Small intestine (tissue), 16 donors: ENCODE measurements at places on chromosomes 2 and 18.

GRCh38 chr2:122692400-122693083 lies 937.1 kb downstream of the TSN start:
- DNase-seq, result no peak

GRCh38 chr18:13337369-13337768 lies 118.8 kb downstream of the LDLRAD4 start:
- DNase-seq, result no peak

- DNase-seq, result no peak
These were observed 105.2 kb upstream of the ARHGAP28 start for GRCh38 chr18:6624271-6624660.

DNA sequence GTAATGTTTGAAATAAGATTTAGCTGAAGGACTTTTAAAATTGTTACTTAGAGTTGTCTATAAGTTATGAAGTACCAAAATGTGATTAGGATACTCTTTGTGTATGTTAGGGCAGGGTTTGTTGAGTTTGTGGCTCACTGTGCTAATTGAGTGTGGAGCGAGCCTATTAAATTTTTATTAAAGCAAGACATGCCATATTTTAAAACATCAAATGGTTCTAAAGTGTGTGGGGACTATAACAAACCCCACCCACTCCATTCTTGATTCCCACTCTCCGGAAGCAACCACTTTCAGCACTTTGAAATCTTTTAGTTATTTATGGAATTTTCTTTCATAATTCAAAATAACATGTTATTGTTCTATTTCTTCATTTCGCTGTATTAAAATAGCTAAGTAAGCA lies 1.8 kb downstream of the HNMT start:
- no peak for DNase-seq

- DNase-seq, result no peak
These were observed 161.4 kb downstream of the RPIA start for GRCh38 chr2:88852753-88853402.

- no peak for DNase-seq
These were observed 677.0 kb downstream of the SUCLG1 start for GRCh38 chr2:83782122-83782521.

DNA sequence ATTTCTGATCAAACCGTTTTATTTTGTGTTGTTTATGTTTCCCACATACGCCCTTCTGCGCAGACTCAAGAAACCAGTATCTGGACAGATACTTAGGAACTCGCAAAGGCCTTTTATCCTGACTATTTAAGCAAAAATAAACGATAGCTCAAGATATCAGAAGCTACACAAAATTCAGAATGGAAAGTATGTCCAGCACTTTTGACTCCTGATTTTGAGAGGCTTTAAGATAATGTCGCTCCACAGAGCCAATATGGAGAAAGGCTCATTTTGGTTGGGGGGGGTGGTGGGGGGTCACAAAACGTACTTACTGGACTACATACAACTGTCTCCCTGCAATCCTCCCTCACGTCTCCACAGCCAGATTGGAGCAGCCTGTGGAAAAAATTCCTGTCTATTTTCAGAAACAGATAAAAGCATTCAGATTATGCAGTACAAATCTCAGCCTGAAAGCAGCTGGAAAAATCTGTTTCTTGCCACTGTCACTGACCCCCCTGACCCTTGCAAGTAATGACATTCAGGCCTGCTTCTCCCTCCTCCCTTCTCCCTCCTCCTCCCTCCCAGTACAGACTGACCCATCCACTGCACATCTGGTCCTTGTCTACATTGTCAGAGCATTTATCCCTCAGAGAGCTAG lies 34.9 kb upstream of the LCLAT1 start:
- no peak for DNase-seq

- no peak for DNase-seq
These were observed 724.7 kb downstream of the GALR1 start for GRCh38 chr18:77974329-77974728.

DNA sequence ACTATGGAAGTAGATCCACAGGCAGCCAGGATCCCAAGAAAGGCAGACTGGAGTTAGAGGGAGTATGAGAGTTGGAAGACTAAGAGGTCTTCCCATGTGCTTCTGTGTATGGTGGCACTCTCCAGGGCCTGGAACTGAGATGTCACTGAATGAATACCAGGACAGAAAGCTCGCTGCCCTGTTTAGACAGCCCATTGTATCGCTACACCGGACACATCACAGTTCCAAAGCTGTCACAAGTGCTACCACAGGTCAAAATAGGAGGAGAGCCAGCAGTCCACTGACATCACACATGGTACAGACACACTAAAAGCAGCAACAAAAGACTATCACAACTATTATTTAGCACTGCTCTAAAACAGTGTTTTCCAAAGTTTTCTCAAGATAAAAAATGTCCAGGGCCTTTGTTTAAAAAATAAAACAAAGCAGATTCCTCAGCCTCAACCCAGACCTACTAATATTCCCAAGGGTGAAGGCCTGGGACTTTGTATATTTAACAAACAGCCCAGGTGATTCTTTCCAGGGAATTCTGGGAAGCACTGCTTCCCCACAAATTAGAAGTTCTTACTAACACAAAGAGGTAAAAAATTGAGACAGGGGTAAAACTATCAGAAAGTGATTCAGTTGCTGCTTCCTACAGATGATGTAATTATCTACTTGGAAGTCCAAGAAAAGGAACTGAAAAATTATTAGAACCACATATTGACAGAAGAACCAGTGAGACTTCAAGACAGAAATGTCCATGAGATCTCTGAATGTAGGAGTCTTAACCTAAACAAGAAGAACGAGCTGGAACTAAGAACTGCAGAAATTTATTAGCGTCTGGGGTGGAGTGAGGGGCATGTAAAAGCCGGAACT lies 116.0 kb downstream of the DTNB start:
- DNase-seq, result no peak

DNA sequence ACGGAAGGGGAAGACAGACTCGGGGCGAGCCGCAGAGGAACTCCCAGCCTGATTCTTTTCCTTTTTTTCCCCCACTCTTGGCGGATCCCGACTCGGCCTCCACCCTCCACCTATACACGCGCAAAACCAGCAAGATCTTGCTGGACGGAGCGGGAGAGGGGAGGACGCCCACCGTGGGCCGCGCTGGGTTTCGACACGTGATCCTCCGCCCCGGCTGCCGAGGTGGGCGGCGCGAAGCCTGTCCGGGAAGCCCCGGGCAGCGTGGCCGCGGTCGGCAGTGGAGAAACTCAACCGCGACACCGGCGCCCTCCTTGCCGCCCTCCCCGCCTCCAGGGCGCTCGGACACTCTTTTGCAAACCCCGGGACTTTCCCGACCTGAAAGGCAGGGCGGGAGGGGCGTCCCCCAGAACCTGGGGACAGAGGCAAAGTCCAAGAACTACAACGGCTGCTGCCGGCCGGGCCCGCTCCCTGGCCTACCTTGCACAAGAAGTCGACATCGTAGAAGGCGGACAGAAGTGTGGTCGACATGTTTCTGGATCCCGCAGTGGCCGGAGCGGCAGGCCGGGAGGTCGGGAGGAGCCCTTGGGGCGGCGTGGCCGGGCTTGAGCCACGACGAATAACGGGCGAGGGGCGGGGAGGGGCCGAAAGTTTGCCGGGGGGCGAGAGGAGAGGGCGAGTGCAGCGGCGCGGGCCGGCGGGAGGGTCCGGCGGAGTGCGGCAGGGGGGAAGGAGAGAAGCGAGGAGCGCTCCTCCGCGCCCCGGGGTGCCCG lies 433 bp downstream of the ZFP36L2 start:
- DNase-seq, result no peak

DNA sequence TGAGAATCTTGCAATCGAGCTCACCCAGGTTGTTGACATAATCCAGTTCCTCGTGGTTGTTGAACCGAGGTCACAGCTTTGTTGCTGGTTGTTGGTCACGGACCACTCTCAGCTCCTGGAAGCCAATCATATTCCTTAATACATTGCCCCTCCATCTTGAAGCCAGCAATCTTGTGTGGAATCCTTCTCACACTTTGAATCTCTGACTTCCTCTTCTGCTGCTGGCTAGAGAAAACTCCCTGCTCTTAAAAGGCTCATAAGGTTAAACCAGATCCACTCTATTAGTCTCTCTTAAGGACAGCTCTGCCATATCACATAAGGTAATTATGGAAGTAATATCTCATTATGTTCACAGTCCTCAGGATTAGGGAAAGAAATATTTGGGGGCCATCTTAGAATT lies 41.1 kb downstream of the SP140 start:
- DNase-seq, result no peak

DNA sequence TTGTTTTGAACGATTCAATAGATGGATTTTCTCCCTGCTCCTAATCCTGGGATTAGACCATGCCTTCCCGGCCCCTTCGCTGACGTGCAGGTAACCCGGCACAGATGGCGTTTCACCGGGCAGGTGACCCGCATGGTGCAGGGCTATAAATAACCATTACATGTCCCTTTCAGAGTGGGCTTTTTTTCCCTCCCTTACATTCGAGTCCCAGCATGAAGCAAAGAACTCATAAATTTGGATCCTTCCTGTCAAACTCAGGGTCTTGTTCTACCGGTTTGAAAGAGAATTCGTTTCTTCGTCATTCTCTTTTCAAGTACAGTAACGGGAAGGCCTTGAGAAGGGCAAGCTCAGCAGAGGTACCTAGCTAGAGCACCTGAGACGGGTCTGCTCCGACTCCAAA lies 46.1 kb downstream of the EDAR start:
- DNase-seq, result no peak

DNA sequence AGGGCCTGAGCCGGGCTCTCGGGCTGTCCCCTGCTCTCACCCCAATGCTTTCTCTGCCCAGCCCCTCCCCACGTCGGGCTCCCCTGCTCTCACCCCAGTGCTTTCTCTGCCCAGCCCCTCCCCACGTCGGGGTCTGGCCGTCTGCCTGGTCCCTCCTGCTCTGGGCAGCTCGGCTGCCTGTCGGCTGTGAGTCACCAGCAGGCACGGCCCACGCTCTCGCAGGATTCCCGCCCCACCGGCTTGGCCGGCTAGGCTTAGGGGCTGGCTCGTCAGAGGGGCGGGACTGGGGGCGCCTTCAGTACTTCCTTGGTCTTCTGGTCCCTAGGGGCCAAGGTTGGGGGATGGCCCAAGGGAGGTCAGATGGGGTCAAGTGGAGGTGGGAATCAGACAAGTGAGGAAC lies 3.3 kb downstream of the BOK start:
- no peak for DNase-seq

DNA sequence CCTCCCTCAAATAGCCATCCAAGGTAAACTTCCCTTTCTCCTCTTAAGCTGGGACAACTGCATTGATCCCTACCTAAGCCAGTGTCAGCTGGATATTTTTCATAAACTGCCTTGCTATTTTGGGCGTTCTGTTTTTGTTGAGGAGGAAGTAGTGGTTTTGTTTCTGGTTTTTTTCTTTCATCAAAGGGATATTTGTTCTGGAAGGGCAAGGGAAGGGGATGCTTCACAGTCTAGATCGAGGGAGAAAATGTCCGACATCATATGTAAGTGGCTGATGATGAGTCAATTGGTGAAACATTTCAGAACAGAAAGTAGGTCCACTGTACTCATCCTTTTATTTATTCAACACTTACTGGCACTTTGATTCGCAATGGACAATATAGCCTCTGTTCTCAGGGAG lies 31.0 kb downstream of the TANC1 start:
- no peak for DNase-seq

DNA sequence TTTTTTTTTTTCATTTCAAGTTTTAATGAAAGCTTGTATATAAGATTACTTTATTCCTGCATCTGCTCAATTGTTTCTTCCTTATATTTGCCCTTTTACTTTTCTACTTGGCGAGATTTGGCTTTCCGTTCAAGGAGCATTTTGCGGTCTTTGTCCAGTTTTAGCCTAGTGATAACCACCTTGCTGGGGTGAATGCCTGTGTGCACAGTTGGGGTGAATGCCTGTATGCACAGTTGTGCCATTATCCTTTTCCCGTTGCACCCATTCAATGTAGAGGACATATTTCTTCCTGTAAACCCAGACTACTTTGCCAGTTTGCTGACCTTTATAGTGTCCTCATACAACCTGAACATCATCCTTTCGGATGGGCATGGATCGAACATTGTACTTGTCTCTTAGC lies 12.0 kb downstream of the ZNF236 start:
- DNase-seq, result no peak

- peak; percentile 53 for DNase-seq
These were observed 214.0 kb downstream of the CYP26B1 start for GRCh38 chr2:71933467-71934319.

DNA sequence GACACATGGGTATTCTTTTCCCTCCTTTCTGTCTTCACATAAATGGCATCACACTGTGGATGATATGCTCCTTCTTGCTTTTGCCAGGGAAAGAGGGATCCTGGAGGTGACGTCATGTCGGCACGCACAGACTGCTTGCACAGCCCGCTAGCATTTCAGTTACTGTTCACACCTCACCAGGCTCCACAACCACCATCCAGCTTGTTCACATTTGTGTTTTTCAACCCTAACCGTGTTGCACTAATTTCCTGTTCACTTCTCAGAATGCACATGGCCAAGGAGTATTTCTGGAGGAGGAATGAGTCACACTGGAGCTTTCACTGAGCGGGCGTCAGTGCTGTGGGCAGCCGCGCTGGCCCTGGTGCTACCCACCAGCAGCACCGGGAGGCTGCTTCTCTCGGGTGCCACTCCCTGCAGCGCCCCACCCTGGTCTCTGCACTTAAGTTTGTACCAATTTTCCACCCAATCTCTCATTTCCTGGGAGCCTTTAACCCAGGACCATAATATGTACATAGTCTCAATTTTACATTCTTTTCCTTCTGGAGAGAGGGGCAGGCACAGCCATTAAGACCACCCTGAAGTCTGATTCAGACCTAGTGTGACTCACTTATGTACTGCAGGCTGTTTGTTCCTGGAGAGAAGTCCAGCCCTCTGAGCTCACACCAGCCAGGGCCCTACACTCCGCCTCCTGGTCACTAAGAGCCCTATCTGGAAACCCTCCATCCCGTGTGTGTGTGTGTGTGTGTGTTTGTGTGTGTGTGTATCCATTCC lies 65.1 kb downstream of the MBP start:
- DNase-seq, result peak; percentile 58

GRCh38 chr2:200239216-200239615 lies 67.3 kb upstream of the SPATS2L start:
- no peak for DNase-seq

GRCh38 chr2:173876833-173877413 lies 88.2 kb downstream of the SP3 start:
- no peak for DNase-seq

DNA sequence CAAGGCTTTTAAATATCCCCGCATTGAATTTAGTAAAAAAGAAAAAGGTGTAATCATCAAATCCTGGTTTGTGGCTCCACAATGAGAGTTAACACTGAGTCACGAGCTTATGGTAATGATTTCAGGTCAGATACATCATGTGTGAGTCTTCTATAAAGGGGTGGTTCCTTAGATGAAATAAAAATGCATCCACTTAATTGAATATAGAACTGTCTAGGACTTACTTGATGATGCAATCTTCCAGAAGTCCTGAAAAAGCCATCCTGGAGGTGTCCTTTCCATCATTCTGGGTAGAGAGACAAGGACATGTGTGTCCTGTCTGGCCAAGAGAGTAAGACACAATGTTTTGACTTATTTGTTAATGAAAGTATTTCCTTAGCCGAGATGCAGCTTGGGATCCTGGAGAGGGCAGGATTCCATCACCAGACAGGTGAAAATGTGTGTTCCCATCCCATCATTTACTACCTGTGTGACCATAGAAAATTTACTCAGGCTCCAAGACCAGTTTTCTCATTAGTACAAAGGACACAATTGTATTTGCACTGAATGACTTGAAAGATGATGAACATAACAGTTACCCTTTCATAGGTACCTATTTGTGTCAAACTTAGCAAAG lies 1539.8 kb upstream of the PIK3C3 start:
- no peak for DNase-seq
